CD4-positive, CD25-positive, alpha-beta regulatory T cell (primary cell): ENCODE measurements at places on chromosomes 4 and X.

DNA sequence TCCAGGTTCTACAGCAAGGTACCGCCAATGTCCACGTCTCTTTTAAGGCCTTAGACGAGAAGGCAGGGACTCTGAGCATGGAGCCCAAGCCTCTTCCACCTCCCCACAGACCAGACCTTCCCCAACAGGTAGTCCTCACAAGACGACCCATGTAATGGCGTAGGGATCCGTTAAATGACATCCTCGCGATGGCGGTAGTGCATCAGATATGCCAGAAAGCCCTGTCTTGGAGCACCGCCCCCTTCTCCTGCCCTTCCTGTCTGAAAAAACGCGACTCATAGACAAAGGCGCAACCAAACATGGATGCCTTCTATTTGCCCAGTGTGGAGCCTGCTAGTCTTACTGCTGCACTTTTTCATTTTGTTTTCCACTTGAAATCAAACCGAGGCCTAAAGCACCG, 185.4 kb downstream of the OR13H1 start:
- peak; percentile 85 for DNase-seq

GRCh38 chr4:25913056-25913850, 767 bp upstream of the SMIM20 start:
- DNase-seq, result peak; percentile 77

DNA sequence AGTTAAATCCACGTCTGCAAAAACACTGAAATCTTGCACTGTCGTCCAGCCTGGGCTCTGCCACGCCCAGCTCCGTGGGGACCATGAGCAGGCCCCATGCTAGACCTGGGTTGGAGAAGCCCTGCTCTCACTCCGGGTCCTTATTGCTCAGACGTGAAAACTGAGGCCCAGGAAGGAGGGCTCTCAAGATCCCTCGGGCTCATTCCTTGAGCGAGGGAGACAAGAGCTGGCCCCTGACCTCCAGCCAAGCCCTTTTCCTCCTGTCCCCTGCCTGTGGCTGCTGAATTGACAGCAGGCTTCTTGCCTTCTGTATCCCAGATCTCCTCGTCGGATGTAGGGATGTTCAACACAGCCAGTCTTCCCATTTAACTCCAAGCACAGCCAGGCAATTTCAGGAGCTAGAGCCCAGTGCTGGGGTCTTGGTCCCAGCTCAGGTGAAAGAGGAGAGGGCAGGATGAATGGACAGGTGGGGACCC, 109.5 kb downstream of the CPZ start:
- no peak for DNase-seq

- no peak for DNase-seq
These were observed 1609.0 kb upstream of the AGA start for GRCh38 chr4:179051206-179051605.

DNA sequence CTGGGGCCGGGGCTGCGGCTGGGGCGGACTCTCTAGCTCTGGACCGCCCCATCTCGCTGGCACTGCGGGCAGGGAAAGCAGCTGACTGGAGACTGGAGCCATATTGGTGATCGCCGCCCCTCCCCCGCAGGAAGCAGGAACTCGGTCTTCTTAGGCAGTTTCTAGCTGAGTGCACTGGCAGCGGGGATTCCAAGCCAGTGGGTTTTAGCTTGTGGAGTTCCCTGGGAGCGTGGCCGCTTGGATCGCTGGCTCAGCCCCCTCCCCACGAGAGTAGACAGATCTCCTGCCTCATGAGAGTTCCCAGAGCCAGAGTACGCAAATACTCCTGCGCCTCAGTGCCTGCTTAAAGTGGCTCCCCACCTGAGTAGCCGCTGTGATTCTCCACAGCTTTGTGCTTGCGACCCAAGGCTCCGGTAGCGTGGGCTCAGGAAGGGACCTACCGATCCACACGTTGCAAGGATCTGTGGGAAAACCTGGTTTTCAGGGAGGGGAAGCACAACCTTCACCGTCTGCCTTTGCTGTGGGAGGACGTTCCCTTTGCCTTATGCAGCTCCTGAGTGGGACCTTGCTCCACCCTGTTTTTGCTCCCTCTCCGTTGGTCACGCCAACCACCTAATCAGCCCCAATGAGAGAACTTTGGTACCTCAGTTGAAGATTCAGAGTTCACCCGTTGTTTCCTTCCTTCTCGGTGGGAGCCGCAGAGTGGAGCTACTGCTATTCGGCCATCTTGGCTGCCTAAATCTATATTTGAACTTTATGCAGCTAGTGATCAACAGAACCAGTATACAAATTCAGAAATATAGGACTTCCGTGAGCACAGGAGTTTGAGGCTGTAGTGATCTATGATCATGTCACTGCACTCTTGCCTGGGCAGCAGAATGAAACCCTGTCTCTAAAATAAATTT, 803.9 kb upstream of the PCDH10 start:
- DNase-seq, result no peak

- DNase-seq, result no peak
These were observed 258.2 kb downstream of the PPP1R2C start for GRCh38 chrX:42519666-42520231.

DNA sequence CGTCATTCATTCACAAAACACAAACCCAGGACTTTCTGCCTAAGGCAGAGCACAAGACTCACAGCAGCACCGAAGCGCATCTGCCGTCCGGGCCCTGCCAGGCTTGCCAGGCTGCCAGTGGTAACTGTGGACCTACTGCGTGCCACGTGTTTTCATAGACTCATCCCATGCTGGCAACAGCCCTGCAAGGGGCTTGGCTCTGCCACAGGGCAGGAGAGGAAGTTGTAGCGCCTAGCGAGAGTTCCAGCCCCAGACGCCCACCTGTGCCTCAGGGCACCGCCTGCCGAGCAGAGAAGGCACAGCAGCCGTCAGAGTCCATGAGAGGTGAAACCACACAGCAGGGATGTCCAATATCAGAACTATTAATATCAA, 18.9 kb upstream of the MRFAP1 start:
- no peak for DNase-seq

GRCh38 chr4:158861281-158861680, 92.5 kb downstream of the FNIP2 start:
- DNase-seq, result no peak

DNA sequence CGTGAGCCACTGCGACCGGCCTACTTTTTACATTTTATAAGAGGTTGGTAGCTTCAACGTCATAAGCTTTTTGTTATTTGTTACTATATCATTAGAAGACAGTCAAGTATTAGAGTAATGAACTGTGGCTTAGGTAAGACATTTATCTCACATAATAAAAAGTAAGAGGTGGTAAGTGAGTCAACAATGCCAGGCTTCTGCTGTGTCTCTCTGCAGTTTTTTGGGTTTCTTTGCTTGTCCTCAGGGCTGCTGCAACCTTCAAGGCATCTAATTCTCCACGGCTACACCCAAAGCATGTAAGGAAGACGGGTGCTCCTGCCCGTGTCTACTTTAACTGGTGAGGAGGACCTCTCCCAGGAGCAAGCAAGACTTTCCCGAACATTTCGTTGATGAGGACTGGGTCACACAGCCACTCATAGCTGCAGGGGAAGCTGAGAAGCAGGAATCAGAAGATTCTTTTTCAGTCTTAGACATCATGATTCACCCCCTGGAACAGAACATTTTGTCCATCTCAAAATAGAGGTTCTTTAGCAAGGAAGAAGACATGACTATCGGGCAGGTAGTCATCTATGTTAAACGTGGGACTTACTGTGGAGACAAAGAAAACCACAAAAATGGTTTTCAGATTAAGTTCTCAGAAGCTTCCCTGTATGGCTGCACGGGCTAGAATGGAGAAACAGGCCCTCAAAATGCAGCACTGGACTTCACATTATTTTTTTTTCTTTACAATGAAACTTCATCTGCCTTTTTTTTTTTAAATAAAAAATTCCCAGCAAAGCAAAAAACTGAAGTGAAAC, 13.0 kb upstream of the RHOH start:
- DNase-seq, result no peak

DNA sequence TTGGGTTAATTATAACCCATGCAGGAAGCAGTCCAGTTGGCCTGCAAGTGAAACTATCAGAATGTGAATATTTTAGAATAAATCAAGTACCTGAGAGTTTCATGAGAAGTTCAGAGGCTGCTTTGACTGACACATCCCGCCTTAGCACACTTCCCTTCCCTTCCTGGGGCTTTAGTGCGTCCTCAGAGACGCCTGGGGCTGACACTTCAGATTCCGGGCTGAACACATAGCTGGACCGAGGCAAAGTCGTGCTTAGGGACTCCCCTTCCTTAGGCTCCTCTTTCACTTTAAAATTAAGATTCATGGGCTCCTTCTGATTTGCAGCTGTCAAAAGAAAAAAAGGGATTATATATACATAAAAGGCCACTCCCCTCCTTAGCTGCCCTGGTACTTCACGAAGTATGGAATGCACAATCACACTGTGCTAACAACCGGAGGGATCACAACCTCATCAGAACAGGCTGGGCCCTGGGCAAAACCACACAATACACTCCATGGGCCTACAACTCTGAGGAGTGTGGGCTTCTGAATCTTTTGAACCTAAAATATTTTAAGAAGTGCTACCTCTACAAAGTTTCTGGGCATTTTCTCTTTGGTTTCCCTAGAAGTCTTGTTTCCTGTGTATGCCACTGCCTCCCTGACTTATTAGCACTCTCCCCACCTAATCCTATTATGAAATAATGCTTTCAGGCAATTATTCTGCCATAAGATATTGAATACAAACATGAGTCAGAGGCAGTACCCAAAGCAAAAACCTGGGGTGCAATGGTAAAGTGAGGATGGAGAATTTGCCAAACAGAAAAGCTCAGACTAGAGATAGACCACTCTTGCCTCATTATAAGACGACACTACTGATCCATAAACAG, 68.2 kb downstream of the ZNF827 start:
- no peak for DNase-seq

DNA sequence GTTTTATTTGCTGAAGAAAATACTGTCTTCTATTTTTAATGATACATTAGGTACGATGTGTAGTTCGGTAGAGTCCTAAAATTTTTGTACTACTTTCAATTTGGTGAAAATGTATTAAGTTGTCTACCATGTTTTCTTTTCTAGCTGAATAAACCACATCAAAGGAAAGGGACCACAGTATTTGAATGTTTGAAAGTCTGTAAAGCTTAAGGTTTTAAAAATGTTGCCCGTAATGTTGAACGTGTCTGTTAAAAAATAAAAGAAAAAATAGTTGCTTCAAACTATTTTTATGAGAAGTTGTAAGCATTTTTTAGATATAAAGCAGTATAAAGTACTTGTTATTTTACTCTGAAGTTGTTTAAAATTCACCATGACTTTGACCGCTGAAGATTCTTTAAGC, 3.2 kb downstream of the CDKN2AIP start:
- peak; percentile 59 for DNase-seq

GRCh38 chrX:40245488-40246071, 147.8 kb upstream of the BCOR start:
- peak; percentile 10 for DNase-seq
